ENCODE measurements at places on chromosomes 5 and 9.
A peak's percentile ranks its signal among the peaks of the same experiment; 100 is the strongest.

DNA sequence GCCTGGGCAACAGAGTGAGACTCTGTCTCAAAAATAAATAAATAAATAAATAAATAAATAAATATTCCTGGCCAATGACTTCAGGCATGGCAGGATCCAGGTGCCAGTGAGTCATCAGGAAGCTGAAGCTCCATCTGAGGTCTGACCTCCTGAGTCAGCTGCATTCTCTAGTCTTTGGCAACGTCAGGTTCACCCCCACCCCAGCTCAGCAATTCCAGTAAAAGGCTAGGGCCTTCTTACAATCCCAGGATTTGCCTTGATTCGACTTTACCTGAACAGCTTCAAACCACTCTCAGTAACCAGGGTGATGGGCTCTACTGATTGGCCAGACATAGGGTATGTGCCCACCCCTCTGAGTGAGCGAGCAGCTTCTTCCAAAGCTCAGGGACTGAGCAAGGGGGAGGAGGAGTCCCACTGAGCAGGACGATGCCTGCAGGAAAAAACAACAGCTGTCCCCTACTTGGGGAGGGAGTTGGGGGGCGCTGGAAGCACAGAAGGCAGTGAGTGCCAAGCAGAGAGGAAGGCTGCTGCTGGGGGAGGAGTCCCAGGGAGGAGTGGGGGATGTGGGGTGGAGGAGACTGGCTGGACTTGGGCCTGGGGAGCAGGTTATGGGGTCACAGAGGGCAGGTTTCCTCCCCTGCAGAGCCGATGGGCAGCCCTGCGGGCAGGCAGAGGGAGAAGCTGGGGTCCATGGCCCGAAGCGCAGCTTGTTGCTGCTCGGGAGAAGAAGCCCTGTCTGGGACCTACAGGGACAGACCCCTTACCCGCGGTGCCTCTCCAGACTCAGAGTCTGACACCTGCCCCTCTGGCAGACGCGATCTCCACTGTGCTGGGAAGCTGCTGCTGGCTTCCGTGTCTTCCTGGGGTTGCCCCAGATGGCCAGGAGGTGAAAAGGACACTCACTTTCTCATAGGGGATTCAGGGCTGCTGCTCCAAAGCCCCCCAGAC, 25.9 kb upstream of the UNC5A start:
- no peaks in the 10 kb centered on the region for H3K36me3 ChIP-seq
- no peaks in the 10 kb centered on the region for H3K4me1 ChIP-seq
- H3K27ac ChIP-seq = no peak overlapping the region
- H3K27me3 ChIP-seq = no peaks in the 10 kb centered on the region

DNA sequence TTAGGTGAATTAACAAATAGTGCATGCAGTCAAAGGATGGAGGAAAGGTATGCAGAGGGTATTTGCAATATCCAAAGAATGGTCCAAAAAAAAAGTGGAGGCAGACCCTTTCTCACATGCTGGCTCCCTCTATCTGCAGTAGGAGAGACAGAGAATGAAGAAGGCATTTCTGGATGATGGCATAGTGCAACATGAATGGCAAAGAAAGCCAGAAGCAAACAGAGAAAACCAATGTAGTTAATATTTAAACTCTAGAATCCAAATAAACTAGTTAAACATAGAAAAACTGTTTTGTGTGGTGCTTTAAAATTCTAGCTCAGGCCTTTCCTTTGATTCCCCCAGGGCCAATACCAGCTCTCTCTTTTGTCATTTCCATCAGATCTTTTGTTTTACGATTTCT, 403.1 kb upstream of the WWC1 start:
- no peak overlapping the region for H3K27ac ChIP-seq
- no peaks in the 10 kb centered on the region for H3K4me1 ChIP-seq
- H3K36me3 ChIP-seq = no peaks in the 10 kb centered on the region
- no peak for DNase-seq
- no peaks in the 10 kb centered on the region for H3K27me3 ChIP-seq

DNA sequence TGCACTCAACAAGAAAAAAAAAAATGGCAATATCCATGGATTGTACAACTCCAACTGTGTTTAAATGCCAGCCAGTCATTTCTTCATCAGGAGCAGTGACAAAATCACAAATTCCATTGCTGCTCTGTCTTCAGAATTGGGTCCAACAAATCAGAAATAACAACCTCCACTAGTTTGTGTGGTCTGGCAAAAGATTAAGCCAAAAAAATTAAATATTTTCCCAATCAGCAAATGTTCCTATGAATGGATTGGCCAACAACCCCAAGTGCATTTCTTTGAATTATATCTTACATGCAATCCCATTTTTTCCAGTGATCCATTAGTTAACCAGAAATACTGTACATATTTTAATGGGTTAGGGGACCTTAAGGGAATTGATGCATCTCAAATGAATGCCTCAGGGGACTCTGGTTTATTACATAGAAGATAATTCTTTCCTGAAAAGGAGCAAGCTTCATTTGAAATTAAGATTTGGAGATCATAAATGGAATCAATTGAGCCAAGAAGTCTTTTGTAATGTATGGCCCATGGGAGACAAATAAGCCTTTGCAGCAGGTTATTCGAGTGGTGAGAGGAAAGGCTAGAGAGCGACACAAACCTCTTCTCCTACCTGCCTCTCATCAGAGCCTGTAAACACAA, 131.8 kb downstream of the TLE1 start:
- no peaks in the 10 kb centered on the region for H3K36me3 ChIP-seq
- peaks cover 18% of the 10 kb centered on the region for H3K4me1 ChIP-seq
- no peak overlapping the region for H3K4me3 ChIP-seq
- DNase-seq = no peak
- H3K27me3 ChIP-seq = no peaks in the 10 kb centered on the region

DNA sequence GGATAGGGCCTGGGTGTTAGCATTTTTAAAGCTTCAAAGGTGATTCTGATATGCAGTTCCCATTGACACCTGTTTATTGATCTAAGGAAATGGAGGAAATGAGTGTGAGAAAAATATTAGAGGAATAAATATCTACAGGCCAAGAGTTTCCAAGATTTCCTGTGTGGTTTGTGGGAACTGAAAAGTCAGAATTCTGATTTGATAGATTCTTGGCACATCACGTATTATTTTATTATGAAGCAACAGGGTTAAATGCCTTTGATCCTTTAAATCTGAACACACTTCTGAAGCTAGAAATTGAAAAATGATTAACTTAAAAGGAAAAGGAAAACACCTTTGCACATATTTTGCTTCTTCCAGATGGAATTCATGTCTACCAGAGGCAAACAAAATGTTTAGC, 113.7 kb downstream of the CD180 start:
- no peaks in the 10 kb centered on the region for H3K27me3 ChIP-seq
- no peak overlapping the region for H3K27ac ChIP-seq
- DNase-seq = no peak
- peaks cover 3% of the 10 kb centered on the region for H3K4me1 ChIP-seq
- no peak overlapping the region for H3K4me3 ChIP-seq
- H3K36me3 ChIP-seq = no peaks in the 10 kb centered on the region

DNA sequence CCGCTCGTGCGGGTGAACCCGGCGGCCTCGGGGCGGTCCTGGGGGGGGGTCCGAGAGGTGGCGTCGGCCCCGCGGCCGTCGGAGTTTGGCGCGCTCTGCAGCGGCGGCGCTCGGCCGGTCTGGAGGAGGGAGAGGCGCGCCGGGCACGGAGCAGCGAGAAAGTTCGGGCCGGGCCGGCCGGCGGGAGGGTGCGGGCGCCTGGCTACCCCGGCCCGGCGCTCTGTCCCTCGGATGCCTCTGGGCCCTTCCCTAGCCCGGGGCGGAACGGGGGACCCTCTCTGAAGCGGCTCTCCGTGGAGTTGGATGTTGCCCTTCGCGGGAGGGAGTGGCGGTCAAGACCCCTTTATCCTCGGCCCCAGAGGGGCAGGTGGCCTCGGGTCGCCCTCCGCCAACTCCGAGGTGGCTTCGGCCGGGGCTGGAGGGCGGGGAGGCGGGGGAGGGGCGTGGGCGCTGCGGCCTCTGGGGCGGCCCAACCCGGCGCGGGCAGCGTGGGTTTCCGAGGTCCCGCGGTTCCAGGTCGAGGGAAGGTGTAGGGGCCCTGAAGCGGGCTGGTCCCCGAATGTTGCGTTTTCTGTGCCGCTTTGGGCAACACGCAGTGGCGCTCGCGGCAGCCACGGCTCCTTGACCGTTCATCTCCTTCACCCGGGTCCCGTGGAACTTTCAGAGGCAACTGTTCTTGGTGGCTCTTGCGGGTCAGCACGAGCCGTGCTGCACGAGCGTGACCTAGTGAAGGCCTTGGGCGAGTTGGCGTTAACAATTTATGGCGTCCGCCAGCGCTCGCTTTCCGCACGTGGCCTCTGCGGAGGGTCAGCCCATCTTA, 290.5 kb downstream of the DOCK8 start:
- DNase-seq = no peak
- H3K27me3 ChIP-seq = no peaks in the 10 kb centered on the region
- no peaks in the 10 kb centered on the region for H3K36me3 ChIP-seq
- H3K27ac ChIP-seq = peak overlapping the region; percentile 60
- H3K4me3 ChIP-seq = peak overlapping the region; percentile 90

DNA sequence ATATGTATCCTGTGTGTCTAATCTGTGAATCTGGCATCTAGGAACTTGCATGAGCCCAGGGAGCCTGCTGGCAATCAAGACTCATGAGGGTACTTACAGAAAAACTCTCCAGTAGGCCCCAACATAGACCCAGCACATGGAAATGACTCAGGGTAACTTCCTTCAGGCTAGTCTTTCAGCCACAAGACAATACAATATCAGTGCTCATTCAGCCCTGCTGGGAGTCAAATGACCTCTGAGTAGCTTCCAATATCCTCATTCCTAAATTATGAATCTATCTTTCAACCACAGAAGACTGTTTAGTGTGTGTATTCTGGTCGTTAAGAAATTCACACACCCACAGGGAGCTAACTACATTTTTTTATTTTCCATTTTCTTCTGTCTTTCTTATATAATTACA, 1273.0 kb downstream of the EFNA5 start:
- H3K4me3 ChIP-seq = no peak overlapping the region
- no peak overlapping the region for H3K27ac ChIP-seq
- H3K27me3 ChIP-seq = no peaks in the 10 kb centered on the region
- no peaks in the 10 kb centered on the region for H3K4me1 ChIP-seq

DNA sequence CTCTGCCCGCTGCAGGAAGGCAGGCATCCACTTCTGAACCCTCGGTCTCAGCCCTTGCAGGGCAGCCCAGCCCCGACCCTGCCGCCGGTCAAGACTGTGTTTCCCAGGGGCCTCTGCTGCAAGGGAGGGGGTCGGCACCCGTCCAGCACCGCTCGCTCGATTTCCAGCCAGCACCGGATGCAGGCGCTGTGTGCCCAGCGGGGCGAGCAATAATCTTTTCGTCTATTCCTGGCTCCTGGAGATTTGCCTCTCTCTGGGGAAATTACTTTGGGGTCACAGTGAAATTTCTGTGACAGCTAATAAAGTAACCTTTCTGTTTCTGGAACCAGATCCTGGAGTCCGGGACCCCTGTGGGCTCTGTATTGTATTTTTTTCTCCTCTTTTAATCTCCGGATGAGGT, 155.3 kb downstream of the COL23A1 start:
- DNase-seq = no peak
- no peaks in the 10 kb centered on the region for H3K36me3 ChIP-seq
- peak overlapping the region; percentile 18 for H3K4me3 ChIP-seq

DNA sequence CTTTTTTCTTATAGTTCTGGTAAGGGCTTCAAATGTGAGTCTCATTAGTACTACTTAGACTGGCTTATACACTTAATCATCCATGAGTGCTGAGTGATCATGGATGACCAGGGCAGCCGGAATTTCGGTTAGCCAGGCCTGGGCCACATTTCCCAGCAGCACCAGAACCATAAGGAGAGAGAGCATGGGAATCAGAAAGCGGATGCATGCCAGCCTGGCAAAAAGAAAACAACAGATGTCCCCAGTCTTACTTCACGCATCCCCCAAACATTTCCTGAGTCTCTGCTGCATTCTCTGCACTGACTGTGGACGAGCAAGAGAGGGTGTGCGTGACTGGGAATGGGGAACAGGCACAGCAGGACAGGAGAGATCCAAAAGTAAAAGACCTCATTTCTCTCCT, 371.1 kb upstream of the ZNF608 start:
- no peak for DNase-seq
- no peaks in the 10 kb centered on the region for H3K4me1 ChIP-seq
- H3K4me3 ChIP-seq = no peak overlapping the region
- no peaks in the 10 kb centered on the region for H3K27me3 ChIP-seq
- no peaks in the 10 kb centered on the region for H3K36me3 ChIP-seq

GRCh38 chr5:52360985-52361384, 426.7 kb upstream of the ITGA1 start:
- H3K27ac ChIP-seq = no peak overlapping the region
- DNase-seq = no peak
- no peak overlapping the region for H3K4me3 ChIP-seq
- no peaks in the 10 kb centered on the region for H3K36me3 ChIP-seq

- no peaks in the 10 kb centered on the region for H3K4me1 ChIP-seq
- DNase-seq = no peak
- H3K27ac ChIP-seq = no peak overlapping the region
- H3K4me3 ChIP-seq = no peak overlapping the region
- no peaks in the 10 kb centered on the region for H3K27me3 ChIP-seq
Observed at GRCh38 chr9:81847181-81847915, 80.9 kb upstream of the SPATA31D4 start.

DNA sequence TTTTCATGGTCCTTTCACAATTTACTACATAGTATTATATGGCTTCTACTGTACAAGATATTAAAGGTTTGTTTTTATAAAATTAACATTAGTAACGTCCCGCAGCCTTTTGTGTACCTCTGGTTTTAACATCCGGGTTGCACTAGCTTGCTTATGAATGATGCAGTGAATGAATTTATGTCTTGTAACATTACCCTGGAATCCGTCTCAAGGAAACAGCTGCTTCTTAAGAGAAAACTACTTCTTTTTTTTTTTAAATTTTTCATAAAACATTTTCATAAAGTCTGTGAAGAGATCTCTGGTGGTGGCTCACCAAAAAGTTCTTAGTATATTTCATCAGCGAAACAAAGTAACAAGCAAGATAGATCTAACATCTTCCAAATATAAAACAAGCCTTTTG, 23.6 kb downstream of the MARCHF3 start:
- H3K4me3 ChIP-seq = no peak overlapping the region
- H3K27ac ChIP-seq = no peak overlapping the region
- DNase-seq = no peak
- no peaks in the 10 kb centered on the region for H3K36me3 ChIP-seq
- H3K4me1 ChIP-seq = no peaks in the 10 kb centered on the region

- H3K27ac ChIP-seq = peak overlapping the region; percentile 70
- no peak for DNase-seq
- no peaks in the 10 kb centered on the region for H3K27me3 ChIP-seq
- peak overlapping the region; percentile 56 for H3K4me3 ChIP-seq
Observed at GRCh38 chr5:14674983-14675854, 10.7 kb downstream of the OTULIN start.

GRCh38 chr5:59003124-59003523, 420.2 kb downstream of the RAB3C start:
- no peaks in the 10 kb centered on the region for H3K27me3 ChIP-seq
- no peaks in the 10 kb centered on the region for H3K36me3 ChIP-seq
- DNase-seq = no peak
- no peak overlapping the region for H3K27ac ChIP-seq
- H3K4me1 ChIP-seq = no peaks in the 10 kb centered on the region

DNA sequence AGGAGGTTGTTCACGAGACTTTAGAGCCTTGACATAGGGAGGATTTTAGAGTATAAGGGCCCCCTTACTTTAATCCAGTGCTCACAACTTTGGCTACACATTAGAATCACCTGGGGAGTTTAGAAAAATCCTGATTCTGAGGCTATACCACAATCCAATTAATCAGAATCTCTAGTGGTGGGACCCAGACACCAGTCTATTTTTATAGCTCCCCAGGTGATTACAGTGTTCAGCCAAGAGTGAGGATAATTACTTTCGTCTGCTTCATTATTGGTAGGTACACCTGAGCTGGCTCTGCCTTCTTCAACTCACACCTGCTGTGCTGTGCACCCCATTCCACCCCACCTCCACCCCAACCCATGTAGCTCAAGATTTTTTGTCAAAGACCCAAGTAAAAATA, 141.3 kb upstream of the EPB41L4A start:
- no peaks in the 10 kb centered on the region for H3K36me3 ChIP-seq
- no peak for DNase-seq
- no peak overlapping the region for H3K27ac ChIP-seq
- H3K27me3 ChIP-seq = no peaks in the 10 kb centered on the region
- no peaks in the 10 kb centered on the region for H3K4me1 ChIP-seq
- no peak overlapping the region for H3K4me3 ChIP-seq

Data from thoracic aorta (tissue), 2 donors.